Stimulated activated CD4-positive, alpha-beta T cell treated with anti-CD3 and anti-CD28 coated beads, Interleukin-4, amount 100 ng/mL, for 48 hours (primary cell): ENCODE measurements at places on chromosomes 3 and 15.

DNA sequence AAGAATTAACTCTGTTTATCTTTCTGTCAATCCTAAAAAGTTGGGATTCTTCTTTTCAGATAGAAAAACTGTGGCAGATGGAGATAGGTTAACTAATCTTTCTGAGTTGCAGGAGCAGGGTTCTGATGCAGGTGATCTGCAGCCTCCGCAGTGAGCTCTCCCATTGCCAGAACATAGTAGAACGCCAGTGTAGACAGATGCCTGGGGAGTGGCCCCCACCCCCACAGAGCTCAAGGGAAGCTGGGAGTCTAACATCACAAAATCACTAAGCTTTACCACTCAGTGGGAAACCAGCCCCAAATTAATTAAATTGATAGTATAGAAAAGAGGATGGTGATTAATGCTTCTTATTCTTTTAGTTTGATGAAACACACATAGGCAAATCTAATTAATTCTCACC, 295.0 kb upstream of the ATP10A start:
- DNase-seq, result no peak

DNA sequence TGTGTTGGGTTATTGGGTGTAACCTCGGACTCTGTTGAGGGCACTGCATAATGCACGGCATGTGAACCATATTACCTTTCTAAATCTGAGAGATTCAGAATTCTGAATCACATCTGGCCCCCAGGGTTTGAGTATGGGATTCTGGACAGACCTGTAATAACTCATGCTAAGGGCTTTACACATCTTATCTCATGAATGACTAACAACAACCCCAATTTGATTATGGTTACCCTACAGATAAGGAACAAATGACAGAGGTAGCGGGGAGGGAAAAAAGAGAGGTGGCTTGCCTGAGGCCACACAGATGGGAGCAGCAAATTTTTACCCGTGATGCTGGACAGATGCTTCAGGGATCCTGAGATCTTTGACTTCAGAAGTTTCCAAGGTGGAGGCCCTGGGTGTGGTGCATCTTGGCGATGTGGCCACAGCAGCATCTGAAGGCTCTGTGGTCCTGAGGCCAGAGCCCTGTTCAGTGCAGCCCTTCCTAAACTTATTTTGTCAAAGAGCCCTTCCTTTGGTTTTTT, 43.8 kb downstream of the POMGNT2 start:
- no peak for DNase-seq

GRCh38 chr15:35548435-35548834, 2.5 kb upstream of the DPH6 start:
- no peak for DNase-seq

DNA sequence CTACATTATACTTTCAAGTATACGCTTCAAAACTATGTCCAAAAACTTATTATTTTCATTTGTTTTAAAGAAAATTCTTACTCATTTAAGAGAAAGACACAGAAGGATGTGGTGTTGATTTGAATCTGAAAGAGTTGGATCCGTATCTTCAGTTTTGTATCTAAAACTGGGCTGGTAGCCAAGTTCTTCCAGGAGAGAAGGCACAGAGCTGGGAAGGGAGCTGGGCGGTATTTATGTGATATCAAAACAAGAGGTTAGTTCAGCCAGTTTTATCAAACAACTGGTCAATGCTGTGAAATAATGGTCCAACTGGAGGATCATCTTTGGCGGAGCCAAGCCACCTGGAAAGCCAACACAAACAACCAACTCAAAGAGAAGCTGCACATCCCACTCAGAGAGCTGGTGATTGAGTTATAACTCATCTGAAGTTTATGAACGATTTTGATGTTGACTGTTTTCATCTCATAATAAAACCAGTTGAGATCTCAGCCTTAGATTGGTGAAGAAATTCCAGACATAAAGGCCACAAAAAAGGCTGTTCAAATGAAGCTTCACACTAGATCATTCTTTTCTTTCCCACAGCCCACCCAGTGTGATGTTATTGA, 489.6 kb upstream of the RASGRP1 start:
- no peak for DNase-seq

- DNase-seq, result no peak
Measured at GRCh38 chr3:196772897-196773296, 33.2 kb downstream of the PAK2 start.

DNA sequence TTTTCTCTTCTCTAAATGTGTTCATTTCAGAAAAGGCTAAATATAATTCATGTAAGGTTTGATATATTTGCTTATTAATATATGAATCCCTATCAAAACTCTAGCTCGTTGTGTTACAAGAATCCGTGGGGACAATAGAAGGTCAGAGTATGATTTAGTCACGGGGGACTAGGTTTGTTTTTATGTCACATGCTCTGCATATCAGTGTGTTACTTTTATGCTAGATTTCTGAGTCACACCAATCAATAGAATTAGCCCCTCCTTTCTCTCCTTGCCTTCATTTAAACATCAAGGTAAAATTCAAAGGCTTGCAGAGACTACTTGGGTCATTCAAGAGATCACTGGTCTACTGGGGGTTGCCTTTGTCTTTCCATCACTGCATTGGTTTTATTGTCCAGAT, 636.1 kb downstream of the NR2F2 start:
- no peak for DNase-seq

GRCh38 chr3:172355836-172356235, 92.4 kb downstream of the GHSR start:
- no peak for DNase-seq

DNA sequence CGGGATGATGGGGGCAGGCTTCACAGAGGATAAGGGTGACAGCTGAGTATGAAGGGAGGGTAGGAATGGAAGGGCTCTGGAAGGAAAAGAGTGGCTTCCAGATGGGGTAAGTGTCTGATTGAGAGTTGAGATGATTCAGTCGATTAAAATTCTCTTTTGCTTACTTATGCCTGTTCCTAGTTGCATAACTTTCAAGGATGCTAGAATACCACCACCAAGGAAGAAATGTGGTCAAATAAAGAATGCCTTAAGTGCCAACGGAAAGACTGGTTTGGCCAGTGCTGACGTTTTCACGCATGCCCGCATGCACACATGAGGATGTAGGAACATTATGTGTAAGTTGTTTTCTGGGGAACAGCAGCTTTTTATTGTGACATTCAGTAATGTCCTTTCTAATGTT, 263.4 kb upstream of the WNT5A start:
- no peak for DNase-seq

DNA sequence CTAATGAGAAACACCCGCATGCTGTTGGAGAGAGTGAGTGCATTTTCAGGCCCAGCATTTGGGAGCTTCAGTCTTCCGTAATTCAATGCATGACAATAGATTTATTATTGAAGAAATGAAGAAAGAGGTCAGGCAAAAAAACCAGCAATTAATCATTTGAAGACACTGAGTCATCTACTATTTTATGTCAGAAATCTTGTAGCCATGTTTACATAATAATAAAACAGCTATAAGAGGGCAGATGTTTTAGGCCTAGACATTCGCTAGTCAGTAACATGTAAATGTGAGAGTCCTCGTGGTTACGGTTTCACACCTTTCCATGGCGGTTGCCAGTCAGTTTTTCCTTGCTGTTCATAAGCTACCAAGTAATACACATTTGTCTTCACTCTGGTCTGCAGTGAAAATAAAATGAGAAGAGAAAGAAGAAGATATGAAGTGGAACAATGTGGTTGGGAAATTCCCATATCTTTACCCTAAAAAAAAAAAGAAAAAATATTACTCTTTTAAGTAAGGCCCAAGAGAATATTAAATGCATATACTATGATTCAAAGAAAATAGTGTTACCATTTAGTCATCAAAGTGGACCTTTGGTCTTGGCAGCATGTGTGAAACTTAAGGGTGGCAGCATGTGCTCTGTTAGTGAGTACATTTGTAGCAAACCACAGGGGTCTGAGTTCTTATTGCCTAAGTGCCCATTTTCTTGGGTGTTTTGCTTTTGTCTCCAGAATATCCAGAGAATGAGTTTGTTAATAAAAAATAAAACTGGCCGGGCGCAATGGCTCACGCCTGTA, 140.5 kb upstream of the TBL1XR1 start:
- DNase-seq, result peak; percentile 37

- DNase-seq, result no peak
Measured at GRCh38 chr3:103083848-103084631, 649.2 kb downstream of the ZPLD1 start.

DNA sequence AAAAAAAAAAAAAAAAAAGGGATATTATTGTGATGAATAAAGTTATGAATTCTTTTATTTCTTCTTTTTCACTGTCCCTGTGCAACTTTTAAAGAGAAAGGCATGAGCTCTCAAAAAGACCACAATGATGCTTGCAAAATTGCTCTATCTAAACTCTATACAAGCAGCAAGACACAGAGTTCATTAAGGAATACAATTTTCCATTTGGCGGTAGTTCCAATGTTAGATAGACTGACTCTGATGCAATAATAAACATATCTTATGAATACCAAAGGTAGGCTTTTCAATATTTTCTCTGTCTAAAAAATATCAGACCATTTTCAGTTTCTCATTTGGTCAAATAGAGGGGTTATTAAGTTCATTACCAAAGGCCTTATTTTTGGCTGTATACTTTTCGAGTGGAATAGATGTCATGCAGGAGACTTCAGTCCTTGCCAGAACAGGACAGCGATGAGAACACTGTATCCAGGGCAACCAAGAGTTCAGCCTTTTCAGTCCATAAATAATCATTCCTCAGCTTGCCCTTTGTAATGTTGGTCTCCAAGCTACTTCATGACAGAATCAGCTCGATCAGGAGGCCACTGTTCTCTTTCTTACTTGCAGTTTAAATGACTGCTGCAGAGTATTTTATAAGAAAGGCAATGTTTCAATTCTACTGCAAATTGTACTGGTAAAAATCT, 162.9 kb upstream of the FAM3D start:
- no peak for DNase-seq

DNA sequence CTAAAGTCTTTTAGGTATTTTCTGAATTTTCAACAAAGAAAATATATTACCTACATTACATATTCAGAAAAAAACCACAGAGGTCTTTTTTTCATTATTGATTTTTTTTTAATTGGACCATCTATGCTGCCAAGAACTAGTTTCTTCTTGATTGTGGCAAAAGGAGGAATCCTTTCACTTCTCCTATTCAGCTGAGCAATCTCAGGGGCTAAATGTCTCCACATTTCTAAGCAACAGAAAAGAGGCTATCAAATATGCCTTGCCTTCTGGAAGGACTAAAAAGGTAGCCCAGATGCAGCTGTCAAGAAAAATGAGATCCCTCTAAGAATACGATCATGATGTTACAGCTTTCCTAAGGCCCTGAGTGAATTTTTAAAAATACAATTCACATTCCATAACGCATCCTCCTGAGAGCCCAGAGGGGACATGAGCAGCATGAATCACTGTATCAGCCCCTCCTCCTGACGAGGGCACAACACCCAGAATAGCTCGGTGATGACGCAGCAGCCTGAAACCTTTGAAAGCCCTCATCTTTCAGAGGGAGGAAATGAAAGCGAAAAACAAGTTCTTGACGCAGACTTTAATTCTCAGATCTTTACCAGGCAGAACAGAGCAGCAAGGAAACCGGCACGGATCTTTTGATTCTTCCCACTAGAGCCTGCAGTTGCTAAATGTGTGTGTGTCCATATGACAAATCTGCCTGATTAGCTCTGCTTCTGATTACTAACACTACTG, 24.6 kb downstream of the RUBCN start:
- peak; percentile 83 for DNase-seq

- no peak for DNase-seq
Measured at GRCh38 chr3:69442771-69443311, 57.0 kb upstream of the FRMD4B start.

- no peak for DNase-seq
Measured at GRCh38 chr3:177739461-177739860, 542.2 kb upstream of the TBL1XR1 start.

GRCh38 chr3:40043444-40043755, 234.0 kb downstream of the MYRIP start:
- DNase-seq, result no peak

- no peak for DNase-seq
Measured at GRCh38 chr3:112973325-112974177, 1.4 kb downstream of the CD200R1 start.

DNA sequence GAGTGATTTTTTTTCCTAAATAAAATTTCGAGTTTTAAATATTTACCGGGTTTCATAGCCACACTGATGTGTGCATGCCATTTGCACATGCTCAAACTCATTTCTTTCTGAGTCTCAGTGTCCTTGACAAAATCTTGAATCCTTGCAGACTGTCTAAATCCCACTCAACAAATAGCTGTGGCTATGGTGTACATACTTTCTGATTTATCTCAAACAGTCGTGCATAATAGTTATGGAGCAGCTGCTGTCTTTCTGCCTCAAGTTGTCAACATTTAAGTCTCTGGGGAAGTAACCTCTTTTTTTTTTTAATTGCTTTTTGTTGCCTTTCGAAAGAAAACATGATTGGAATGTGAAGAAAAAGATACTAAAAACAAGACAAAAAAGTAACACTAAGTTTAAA, 52.8 kb upstream of the UTS2B start:
- DNase-seq, result no peak

DNA sequence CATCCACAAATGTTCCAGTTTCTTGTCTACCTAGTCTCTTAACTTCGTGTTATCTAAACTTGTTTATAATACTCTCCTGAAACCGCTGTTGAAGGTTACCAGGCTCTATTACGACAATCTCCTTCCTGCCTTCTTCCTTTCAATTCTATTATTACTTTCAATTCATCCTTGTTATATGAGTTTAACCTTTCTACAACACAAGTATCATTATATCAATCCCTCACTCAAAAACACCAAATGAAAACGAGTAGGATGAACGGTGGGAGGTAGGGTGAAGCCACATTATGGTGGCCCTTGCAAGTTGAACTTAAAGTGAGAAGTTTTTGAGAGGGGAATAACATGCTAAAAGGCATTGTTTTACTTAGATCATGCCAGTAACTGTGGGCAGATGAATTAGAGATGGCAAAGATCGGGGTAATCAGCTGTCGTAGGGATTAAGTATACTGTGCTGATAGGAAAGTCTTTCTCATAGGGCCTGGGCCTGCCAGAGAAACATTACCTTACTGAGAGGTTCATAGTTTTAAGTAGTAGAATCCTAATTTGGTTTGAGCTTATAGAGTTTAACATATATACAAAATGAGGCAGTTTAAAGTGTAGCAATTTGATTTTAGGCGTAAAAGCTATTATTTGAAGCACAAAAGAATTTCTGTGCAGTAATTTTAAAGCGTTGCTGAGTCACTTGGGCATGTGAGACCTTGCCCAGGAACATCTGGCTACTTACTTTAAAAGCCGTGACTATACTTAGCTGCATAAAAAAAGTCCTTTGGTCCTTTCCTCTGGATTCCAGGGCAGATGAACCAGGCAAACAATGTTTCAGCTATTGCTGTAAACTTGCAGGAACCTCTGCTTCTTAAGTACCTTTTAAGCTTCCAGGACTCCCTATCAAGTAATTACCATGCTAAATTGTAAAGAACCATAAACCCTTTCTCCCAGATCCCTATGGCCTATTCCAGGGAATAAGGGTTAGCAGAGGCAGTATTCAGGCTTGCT, 3.3 kb upstream of the CEP97 start:
- no peak for DNase-seq

GRCh38 chr3:46129588-46130272, 78.4 kb downstream of the CCR1 start:
- no peak for DNase-seq

DNA sequence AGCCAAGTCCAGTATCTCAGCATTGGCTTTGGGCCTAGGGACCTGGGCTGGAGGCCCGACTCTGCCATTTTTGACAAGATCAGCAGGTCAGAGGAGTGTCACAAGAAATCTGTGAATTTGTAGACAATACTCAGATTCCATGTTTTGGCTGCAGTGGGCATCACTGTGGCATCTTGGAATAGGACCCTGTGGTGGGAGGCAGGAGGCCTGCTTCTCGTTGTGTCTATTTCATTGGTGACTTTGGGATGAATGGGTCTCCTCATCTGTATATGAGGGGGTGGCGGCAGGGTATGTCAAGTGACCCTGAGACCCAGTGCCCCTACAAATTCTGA, 3.3 kb downstream of the C15orf39 start:
- no peak for DNase-seq
